ENCODE measurements at places on chromosomes 12 and 14.

DNA sequence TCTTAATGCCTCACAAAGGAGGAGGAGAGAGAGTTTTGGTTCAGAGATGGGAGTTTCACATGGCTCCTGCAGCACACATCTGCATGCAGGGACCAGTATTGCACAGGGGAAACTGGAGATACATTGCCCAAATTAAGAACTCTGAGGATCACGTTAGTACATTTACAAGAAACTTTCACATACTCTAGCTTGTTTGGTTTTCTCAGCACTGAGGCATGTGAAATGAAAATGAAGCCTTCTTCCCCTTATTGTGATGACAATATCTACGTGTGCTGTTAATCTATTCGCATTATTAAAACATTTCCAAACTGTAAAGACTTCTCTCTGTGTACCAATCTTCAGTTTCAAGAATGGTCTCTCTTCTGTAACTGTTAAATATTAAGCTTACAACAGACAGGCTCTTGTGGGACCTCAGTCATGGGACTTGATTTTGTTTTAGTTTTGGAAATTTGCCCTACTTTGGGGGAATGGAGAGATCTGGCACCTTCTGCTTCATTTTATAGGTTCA, 124.7 kb downstream of the DAAM1 start:
- DNase-seq = no peak

- DNase-seq = no peak
Measured at GRCh38 chr14:33471776-33472175, 479.1 kb downstream of the EGLN3 start.

DNA sequence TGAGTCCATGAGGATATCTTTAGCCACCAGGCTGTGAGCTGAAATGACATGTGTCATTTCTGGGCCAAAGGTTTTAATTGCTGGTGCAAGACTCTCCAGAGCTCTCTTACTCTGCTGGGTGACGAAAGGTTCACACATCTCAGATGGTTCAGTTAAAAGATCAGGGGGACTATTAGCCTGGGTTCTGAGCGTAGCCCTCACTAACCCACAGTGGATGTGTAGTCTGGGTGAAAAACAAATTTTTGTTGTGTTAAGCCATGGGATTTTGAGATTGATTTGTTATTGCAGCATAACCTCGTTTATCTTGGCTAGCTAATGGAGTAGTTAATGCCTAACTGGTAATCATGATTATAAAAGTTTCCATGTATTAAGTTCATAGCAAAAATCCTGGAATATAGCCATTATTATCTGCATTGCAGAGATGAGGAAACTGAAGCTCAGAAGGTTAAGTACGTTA, 251.5 kb downstream of the RMST start:
- no peak for DNase-seq

- DNase-seq = no peak
Measured at GRCh38 chr14:63513756-63514155, 29.4 kb downstream of the PPP2R5E start.

DNA sequence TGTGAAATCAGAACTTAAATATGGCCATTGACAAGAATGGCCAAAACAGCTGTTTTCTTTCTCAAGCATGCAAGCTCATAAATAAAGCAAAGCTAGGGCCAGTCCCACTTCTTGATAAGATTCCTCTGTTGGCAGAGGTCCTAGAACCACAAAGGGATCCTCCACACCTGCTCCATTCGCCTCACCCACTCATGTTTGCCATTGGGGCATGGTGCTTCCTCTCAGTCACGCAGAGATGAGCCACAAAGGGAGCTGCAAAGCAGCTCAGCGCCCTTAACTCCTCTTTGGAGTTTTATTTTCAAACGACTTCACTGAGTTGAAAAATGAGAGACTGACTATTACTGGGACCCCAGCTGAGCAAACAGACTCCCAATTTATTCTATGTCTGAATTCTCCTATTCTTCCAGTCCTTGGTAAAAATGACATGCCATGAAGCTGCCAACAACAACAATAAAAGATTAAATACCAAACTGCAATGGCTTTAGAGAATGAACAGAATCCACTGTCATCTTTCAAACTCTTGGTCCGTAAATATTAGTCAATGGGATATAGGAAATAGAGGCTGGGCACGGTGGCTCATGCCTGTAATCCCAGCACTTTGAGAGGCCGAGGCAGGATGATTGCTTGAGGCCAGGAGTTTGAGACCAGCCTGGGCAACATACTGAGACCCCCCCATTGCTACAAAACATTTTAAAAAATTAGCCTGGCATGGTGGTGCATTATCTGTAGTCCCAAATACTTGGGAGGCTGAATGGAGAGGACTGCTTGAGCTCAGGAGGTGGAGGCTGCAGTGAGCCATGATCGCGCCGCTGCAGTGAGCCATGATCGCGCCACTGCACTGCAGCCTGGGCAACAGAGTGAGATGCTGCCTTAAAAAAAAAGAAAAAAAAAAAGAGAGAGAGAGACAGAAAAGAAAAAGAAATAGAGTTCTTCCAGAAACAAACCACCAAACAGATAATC, 16.4 kb downstream of the MANSC1 start:
- no peak for DNase-seq

DNA sequence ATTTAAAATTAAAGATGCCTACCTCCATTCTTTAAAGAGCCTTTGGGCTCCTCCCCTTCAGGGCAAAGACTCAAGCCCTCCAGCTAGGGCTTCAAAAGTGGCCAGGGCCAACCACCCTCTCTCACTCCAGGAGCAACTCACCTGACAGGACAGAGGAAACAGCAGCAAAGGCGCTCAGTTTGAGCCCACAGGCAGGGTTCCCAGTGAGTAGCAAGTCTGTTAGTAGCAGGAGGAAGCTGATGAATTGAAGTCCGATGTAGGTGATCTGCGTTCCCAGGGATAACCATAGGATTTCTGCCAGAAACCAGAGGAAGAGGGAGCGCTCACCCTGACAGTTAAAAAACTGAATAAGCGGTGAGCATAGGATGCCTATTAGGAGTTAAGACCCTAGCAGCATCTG, 15.7 kb downstream of the GSG1 start:
- DNase-seq = no peak

DNA sequence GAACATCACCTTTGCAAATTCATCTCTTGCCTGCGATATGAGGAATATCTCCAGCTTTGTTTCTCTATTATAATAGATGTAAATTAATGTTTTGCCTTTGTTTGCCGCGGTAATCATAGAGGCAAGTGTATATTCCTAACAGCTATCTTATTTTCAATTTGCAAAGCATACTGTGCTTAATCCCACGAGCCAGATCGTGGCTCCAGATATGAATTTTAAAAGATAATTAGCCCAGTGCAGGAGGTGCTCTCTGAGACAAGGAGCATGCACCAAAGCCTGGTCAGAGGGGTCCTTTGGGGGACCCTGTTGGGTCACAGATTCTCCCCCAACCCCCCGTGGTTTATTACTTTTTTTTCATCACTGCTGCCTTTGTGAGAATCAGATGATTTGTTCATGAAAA, 1087.5 kb downstream of the BCL11B start:
- DNase-seq = no peak

DNA sequence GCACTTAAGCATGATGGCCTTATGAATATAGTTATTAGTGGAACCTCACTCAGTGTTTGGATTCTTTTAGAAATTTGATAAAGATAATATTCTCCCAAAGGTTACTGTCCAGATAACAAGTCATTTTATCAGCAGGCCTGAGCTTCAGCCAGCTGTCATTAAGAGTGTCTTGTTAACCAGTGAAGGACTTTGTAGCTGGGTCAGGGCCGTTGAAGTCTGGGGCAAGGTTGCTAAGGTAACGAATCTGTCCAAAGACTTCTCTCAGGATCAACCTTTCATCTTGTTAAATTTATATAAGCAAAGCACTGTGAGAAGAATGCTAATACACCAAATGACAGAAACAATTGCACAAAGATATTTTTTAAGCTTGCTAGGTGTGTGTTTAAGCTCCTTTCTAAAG, 271.3 kb upstream of the TMPO start:
- DNase-seq = no peak

- no peak for DNase-seq
Measured at GRCh38 chr12:10249690-10250455, 37.2 kb downstream of the GABARAPL1 start.

DNA sequence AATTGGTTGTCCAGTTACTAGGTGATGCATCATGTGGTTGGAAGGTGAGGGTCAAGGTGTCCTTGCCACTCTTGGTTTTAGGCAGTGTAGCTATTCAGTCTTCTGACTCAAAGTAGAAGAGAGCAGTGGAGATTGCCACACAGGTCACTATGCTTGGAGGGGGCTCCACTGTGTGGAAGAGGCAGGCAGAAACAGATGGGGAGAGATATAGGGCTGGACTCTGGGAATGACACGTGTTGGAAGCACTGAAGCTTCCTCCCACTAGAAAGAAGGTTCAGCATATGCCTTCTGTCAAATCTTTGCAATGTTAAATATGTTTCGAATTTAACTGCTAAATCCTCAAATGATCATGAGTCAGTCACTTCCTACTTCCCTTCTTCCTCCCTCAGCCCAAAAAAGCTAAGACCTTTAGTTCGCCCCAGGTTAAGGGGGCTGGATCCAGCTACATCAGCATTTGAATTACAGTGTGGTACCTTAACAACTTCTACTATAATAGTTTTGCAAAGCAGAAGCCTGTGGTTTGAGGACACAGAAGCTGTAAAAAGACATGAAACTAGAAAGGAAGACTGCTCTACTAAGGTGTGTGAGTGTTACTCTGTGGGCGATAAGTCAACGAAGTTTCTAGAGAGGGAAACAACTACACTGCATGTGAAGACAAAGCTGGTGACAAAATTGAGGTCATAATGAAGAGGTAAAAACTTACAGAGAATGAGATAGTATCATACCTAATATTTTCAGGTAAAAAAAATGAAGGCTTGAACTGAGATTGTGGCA, 228.0 kb downstream of the NELL2 start:
- DNase-seq = no peak

DNA sequence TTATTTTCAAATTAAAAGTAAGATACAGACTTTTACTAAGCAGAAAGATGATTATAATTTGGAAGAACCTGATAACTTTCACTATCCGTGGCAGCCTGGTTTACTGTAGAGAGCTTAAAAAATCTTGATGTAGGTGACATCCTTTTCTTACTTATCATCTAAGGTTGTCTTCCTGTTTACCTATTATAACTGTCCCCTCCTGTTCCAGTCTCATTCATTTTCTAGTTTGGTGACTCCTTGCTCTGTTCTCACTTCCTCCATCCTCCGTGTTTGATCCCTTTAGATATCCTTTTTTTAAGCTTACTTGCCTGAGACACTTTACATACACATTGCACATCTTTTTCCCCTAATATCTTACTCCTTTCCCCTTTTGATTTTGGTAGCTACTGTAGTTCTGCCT, 27.5 kb downstream of the CCDC91 start:
- DNase-seq = no peak

DNA sequence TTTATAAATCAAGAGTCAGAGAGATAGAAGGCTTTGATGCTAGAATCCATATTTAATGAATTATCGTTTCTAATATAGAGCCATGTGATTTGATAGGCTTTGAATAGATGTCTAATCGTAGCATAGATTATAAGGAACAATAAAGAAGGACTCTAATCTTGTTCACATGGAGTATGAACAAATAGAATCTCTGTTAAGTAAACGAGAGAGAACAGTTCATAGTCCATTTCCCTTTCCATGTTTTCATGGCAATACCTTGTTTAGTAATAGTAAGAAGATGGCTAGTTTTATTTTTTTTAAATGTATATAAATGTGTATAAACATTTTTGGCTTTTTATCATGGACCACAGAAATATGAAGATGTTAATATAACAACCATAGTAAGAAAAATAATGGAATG, 32.3 kb upstream of the RAD51AP1 start:
- DNase-seq = no peak

DNA sequence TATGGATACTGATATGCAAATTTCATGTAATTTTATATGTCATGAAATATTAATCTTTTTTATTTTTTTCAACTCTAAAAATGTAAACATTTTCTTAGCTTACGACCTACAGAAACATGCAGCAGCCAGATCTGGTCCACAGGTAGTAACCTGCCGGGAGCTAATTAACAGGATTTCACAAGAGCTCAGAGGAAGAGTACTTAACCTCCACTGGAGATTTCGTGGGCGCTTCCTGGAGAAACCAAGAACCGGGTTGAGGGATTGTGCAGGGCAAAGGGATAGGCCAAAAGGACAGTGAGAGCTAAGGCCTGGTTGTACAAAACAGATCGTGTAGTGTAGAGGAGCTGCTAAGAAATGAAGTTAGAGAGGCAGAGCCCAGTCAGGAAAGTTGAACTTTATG, 315.7 kb downstream of the PAWR start:
- no peak for DNase-seq

DNA sequence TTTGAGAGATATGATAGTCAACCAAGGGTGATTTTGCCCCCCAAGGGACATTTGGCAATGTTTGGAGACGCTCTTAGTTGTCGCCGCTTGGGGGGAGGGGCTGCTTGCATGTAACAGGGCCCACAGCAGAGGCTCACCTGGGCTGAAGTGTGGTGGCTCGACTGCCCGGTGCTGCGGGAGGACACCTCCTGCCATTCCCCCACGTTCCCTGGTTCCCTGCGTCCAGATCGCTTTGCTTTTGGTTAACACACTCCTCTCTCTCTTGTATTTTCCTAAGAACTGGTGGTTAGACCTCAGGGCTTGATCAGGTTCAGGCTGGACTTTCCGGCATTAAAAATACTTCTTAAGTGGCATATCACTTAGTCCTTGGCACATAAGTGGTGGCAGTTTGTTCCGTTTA, 18.9 kb downstream of the PPP2R5C start:
- no peak for DNase-seq

GRCh38 chr12:454833-455232, 4.9 kb upstream of the B4GALNT3 start:
- no peak for DNase-seq

- no peak for DNase-seq
Measured at GRCh38 chr12:12819752-12820311, 6.7 kb downstream of the DDX47 start.

- no peak for DNase-seq
Measured at GRCh38 chr12:104480012-104480411, 23.3 kb downstream of the CHST11 start.

GRCh38 chr14:63982156-63982555, 129.4 kb downstream of the SYNE2 start:
- no peak for DNase-seq

- no peak for DNase-seq
Measured at GRCh38 chr14:60095231-60095630, 3.5 kb downstream of the PCNX4 start.

DNA sequence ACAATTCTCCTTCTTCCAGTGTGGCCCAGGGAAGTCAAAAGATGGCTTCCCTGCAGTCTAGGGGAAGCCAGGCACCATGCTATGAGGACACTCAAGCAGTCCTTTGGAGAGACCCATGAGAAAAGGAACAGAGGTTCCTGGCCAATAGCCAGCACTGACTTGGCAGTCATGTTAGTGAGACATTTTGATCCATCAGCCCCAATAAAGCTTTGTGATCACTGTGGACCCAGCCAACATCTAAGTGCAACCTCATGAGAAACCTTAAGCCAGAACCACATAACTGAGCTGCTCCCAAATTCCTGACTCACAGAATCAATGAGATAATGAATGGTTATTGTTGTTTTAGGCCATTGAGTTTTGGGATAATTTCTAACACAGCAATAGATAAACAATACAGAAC, 51.0 kb upstream of the NAP1L1 start:
- DNase-seq = no peak

- DNase-seq = no peak
Measured at GRCh38 chr12:82627799-82628198, 58.9 kb upstream of the TMTC2 start.

- no peak for DNase-seq
Measured at GRCh38 chr14:31060253-31060875, 34.2 kb upstream of the STRN3 start.
